ENCODE measurements at places on chromosomes 16 and 17. TPM values are rescaled to one million over a fixed set of nuclear protein-coding genes. Genes with fewer than 3 reads are reported as not detected.

VTN gene
- total RNA-seq: 2.7 TPM

DNA sequence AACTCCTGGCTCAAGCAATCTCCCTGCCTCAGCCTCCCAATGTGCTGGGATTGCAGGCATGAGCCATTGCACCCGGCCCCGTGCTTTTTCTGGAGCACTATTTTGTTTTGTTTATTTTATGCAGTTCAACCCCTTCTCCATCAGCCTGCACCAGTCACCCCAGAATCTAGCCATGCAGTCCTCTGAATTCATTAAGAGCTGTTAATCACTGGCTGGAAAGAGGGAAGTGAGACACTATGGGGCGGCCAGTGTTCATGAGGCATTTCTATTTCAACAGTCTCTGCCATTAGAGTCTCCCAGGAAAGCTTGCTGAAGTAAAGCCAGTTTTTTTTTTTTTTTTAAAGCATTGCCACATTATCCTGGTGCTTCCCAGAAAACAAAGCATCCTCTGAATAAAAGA is 1.7 kb downstream of the VWA3A start:
- no peak overlapping the region for H3K27ac ChIP-seq
- peaks cover 5% of the 10 kb centered on the region for H3K27me3 ChIP-seq
- no peak overlapping the region for H3K4me3 ChIP-seq
- no peak for DNase-seq
- H3K4me1 ChIP-seq: peaks cover 4% of the 10 kb centered on the region

DNA sequence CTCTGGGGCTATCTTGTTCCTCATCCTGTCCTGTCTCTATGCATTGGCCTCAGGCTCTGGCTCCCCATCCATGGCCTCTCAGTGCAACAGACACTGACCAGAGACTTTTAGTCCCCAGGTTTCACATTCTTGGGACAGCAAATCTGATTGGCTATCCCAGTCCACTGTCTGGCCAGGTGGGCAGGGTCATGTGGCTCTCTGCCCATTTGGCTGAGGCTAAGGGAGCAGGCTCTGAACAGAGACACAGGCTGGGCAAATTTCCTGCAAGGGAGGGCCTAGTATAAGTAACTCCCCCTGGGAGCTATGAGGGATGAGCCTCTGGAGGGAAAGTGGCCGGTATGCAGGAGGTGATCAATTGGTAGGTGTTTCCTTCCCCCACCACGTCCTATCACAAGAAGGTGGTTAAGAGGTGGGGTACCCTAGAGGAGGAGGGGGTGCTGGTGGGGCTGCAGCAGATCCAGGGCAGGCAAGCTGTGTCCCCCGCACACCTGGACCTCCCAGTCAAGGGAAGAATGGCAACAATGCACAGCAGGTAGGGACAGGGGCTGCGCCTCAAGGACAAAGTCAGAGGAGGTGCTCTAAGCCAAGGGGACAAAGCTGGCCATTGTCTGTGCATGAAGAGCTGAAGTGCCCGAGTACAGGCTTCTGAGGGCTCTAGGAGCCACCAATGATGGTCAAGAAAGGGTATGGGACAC is 13.2 kb downstream of the XYLT2 start:
- peaks cover 13% of the 10 kb centered on the region for H3K36me3 ChIP-seq
- DNase-seq: no peak
- no peaks in the 10 kb centered on the region for H3K27me3 ChIP-seq
- no peak overlapping the region for H3K27ac ChIP-seq
- peaks cover under 1% of the 10 kb centered on the region for H3K4me1 ChIP-seq
- no peak overlapping the region for H3K4me3 ChIP-seq

GRCh38 chr17:539066-539465 is 175.6 kb downstream of the VPS53 start:
- DNase-seq: no peak
- H3K4me3 ChIP-seq: no peak overlapping the region
- peaks cover 14% of the 10 kb centered on the region for H3K36me3 ChIP-seq
- no peak overlapping the region for H3K27ac ChIP-seq

KRTAP2-2 gene
- total RNA-seq: not detected

- no peak for DNase-seq
- no peaks in the 10 kb centered on the region for H3K36me3 ChIP-seq
- H3K27me3 ChIP-seq: no peaks in the 10 kb centered on the region
- H3K27ac ChIP-seq: no peak overlapping the region
These were observed 31.9 kb downstream of the GRIN2C start for GRCh38 chr17:74827800-74828199.

DNA sequence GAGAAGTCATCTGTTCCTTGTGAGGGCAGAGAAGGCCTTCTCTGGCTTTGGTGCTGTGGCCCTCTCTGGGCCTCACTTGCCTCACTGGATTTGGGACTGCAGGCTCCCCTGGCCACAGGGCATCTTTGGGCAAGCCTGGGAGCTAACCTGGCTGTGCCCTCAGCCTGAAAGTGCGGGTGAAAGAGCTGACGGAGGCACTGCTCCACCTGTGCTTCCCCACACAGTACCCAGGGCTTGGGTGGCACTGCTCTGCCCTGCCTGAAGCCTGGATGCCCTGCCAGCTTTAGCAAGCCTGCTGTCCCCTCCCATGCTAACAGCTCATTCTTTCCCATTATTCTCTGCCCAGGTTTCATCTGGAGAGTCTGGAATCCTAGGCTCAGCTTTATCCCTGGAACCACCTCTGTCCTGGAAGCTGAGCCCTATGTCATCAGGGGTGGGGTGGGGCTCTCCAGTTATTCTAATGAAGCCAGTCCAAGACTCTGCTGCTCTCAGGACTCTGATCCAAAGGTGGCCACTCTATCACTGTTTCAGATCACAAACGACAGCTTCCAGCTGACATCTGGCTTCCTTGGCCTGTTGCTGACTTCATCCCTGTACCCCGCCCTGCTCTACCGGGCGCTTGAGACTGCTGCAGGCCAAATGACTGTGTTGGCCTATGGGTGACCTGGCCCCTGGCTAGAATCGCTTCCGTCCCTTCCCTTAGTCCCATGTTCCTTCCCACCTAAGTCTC is 29.3 kb downstream of the HIC1 start:
- peak; percentile 57 for DNase-seq
- H3K27me3 ChIP-seq: no peaks in the 10 kb centered on the region
- H3K4me3 ChIP-seq: no peak overlapping the region
- H3K36me3 ChIP-seq: peaks cover 6% of the 10 kb centered on the region
- H3K4me1 ChIP-seq: peaks cover 62% of the 10 kb centered on the region

RCVRN gene
- not detected for total RNA-seq

DNA sequence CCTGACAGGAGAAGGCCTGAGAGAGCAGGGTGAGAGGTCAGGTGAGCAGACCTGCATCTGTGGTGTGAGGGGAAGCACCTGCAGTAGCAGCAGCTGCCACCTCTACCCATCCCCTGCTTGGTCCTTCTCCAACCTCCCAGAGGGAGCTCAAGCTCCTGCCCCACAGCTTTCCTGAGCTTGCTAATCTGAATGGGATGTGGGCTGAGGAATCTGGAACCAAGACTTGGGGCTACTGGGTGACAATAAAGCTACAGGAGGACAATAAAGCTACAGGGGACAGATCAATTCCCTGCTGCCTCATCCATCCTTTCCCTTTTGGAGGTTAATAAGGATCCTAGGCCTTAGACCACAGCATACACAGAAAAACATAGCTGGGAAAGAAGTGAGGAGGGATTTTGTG is 4.9 kb upstream of the TBX4 start:
- no peaks in the 10 kb centered on the region for H3K36me3 ChIP-seq
- H3K27ac ChIP-seq: no peak overlapping the region
- H3K4me3 ChIP-seq: no peak overlapping the region
- H3K27me3 ChIP-seq: peaks cover 45% of the 10 kb centered on the region
- peaks cover 2% of the 10 kb centered on the region for H3K4me1 ChIP-seq
- no peak for DNase-seq

- DNase-seq: peak; percentile 28
- H3K27me3 ChIP-seq: no peaks in the 10 kb centered on the region
- H3K36me3 ChIP-seq: no peaks in the 10 kb centered on the region
- H3K4me1 ChIP-seq: peaks cover 14% of the 10 kb centered on the region
These were observed 9.7 kb downstream of the ETV4 start for GRCh38 chr17:43536236-43536992.

GINS2 gene
- total RNA-seq: 2.2 TPM

DNA sequence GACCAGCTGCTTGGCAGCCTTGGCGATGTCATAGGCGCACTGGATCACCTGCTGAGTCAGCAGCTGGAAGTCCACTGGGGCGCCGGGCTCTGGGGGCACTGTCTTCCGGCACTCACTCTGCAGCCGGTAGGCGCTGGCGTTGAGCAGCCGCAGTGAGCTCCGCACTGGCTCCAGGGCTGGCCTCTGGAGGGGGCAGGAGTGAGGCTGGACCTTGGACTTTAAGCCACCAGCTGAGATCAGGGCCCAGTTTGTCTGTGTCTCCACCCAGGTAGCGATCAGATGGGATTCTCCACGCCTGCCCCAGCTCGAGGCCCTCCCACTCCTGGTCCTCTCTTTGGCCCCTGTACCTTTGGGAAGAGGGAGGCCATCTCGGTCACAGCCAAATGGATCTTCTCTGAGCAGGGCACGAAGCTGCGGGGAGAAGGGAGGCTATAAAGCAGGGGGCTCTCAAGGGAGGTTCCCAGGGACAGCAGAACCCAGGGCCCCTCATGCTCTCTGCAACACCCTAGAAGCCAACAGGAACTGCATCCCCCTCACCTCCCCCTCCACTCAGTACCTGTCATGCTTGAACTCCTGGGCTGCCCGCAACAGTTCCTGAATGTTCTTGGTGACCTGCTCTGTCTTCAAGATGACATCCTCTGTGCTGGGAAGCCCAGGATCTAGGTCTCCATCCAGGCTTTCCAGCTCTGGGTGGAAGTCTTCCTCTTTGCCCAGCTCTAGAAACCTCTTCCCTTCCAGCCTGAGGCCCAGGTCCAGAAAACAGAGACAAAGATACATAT is 6.4 kb downstream of the TP53I13 start:
- H3K27me3 ChIP-seq: no peaks in the 10 kb centered on the region
- no peak for DNase-seq
- H3K27ac ChIP-seq: no peak overlapping the region
- H3K4me3 ChIP-seq: no peak overlapping the region

ADAMTS18 gene
- 2.5 TPM for total RNA-seq

DNA sequence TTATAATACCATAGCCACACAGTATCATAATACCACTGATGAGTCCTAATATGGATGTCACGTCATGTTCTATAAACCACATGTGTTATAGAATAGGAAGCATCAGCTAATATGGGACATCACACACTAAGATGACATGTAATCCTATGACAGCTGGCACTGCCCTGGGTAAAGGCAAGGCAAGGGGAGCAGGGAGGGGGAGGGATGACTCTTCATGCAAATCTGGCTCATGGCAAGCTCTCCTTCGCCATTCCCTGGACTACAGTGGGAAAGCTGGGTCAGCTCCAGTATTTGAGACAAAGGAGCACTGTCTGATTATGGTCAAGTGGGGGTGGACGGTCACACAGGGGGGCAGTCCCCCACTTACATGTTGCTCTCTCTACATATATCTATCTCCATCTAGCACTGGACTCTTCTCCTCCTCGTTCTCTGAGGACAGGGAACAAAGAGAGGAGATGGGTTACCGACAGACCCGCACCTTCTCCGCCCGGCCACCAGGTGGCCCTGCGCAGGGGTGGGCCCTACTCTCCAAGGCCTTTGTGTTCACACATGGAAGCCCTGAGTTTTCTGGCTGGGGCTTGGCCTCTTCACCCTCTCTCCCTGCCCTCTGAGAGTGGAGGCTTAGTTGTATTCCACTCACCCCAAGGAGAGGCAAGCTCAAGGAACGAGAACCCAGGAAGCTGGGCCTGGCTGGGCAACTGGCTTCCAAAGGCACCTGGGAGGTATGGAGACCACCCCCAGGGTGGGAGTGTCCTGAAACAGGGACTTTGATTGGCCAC is 23.4 kb upstream of the MPO start:
- H3K36me3 ChIP-seq: no peaks in the 10 kb centered on the region
- H3K4me3 ChIP-seq: no peak overlapping the region
- H3K27ac ChIP-seq: no peak overlapping the region

CRYM gene
- total RNA-seq: 0.50 TPM

GPR142 gene
- total RNA-seq: not detected

IL34 gene
- total RNA-seq: 0.38 TPM

GRCh38 chr17:32896647-32897258 is 19.8 kb upstream of the MYO1D start:
- H3K4me1 ChIP-seq: no peaks in the 10 kb centered on the region
- no peaks in the 10 kb centered on the region for H3K36me3 ChIP-seq
- H3K27me3 ChIP-seq: peaks cover 2% of the 10 kb centered on the region
- H3K27ac ChIP-seq: no peak overlapping the region
- H3K4me3 ChIP-seq: no peak overlapping the region
- DNase-seq: no peak

- H3K27me3 ChIP-seq: no peaks in the 10 kb centered on the region
- H3K4me1 ChIP-seq: no peaks in the 10 kb centered on the region
- H3K36me3 ChIP-seq: no peaks in the 10 kb centered on the region
- DNase-seq: no peak
- no peak overlapping the region for H3K27ac ChIP-seq
- H3K4me3 ChIP-seq: no peak overlapping the region
These were observed 51.0 kb upstream of the CA10 start for GRCh38 chr17:52209507-52209906.

- no peak for DNase-seq
- H3K27me3 ChIP-seq: no peaks in the 10 kb centered on the region
- H3K4me3 ChIP-seq: no peak overlapping the region
- no peaks in the 10 kb centered on the region for H3K36me3 ChIP-seq
- H3K4me1 ChIP-seq: no peaks in the 10 kb centered on the region
These were observed 9.1 kb upstream of the METTL9 start for GRCh38 chr16:21590287-21590686.

DNA sequence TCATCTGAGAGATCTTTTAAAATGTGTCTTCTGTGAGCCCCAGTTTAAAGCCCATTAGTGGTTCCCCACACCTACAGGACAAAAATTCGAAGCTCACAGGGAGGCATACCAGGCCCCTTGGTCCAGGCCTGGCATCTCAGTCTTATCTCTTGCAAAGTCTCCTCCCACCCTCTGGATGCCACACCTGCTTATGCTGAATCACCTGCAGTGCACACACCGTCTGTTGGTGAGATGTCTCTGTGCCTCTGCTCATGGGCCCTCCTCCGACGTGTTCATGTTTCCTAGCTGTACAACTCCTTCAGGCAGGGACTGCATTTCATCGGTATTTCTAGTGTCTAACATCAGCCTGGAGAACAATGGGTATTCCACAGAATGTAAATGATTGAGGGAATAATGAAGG is 41.6 kb downstream of the RNF157 start:
- DNase-seq: no peak
- H3K4me3 ChIP-seq: no peak overlapping the region
- H3K36me3 ChIP-seq: no peaks in the 10 kb centered on the region
- no peak overlapping the region for H3K27ac ChIP-seq

GRCh38 chr17:63950940-63951907 is 19.1 kb upstream of the CD79B start:
- DNase-seq: no peak
- H3K36me3 ChIP-seq: no peaks in the 10 kb centered on the region
- no peaks in the 10 kb centered on the region for H3K4me1 ChIP-seq
- peaks cover 3% of the 10 kb centered on the region for H3K27me3 ChIP-seq

- no peak overlapping the region for H3K4me3 ChIP-seq
- H3K27me3 ChIP-seq: no peaks in the 10 kb centered on the region
- no peak overlapping the region for H3K27ac ChIP-seq
- no peaks in the 10 kb centered on the region for H3K4me1 ChIP-seq
These were observed 154.8 kb upstream of the WSCD1 start for GRCh38 chr17:5915337-5915736.

- H3K36me3 ChIP-seq: peaks cover 10% of the 10 kb centered on the region
- H3K27ac ChIP-seq: no peak overlapping the region
- no peak for DNase-seq
- no peaks in the 10 kb centered on the region for H3K27me3 ChIP-seq
- H3K4me1 ChIP-seq: no peaks in the 10 kb centered on the region
- no peak overlapping the region for H3K4me3 ChIP-seq
These were observed 103.9 kb upstream of the ZNF750 start for GRCh38 chr17:82943751-82944150.
